Astrocyte (in vitro differentiated cells and primary cell): ENCODE measurements at places on chromosomes 3 and 15. TPM values are rescaled to one million over a fixed set of nuclear protein-coding genes. Genes with fewer than 3 reads are reported as not detected.
A peak's percentile ranks its signal among the peaks of the same experiment; 100 is the strongest.

GRCh38 chr3:66427951-66428474 is 72.8 kb downstream of the LRIG1 start:
- H3K27ac ChIP-seq: peak overlapping the region; percentile 86
- no peak overlapping the region for H3K4me3 ChIP-seq

- H3K27me3 ChIP-seq: no peaks in the 10 kb centered on the region
- peaks cover 53% of the 10 kb centered on the region for H3K4me1 ChIP-seq
- H3K27ac ChIP-seq: peak overlapping the region; percentile 34
- H3K36me3 ChIP-seq: peaks cover 51% of the 10 kb centered on the region
Observed at GRCh38 chr3:30655187-30655812, 48.9 kb downstream of the TGFBR2 start.

GRCh38 chr3:129773691-129774663 is 119.5 kb downstream of the TMCC1 start:
- no peaks in the 10 kb centered on the region for H3K36me3 ChIP-seq
- H3K27me3 ChIP-seq: no peaks in the 10 kb centered on the region
- H3K4me1 ChIP-seq: no peaks in the 10 kb centered on the region
- H3K27ac ChIP-seq: no peak overlapping the region

SCAANT1 gene
- total RNA-seq: not detected in 2 replicates
